A549 treated with CORT108297 at 1 μM for 4 hours (cell line): ENCODE measurements at places on chromosomes 1 and 21. TPM values are rescaled to one million over a fixed set of nuclear protein-coding genes. Genes with fewer than 3 reads are reported as not detected.

The RSPH1 gene
- total RNA-seq, result 0.59 to 0.88 TPM (median 0.69 TPM) in 5 replicates

The SH2D1B gene
- 0.06 to 0.21 TPM (median 0.08 TPM) in 5 replicates for total RNA-seq

The SYPL2 gene
- 0.09 to 0.23 TPM (median 0.14 TPM) in 5 replicates for total RNA-seq

The TIE1 gene
- not detected in 5 replicates for total RNA-seq

The TNFRSF9 gene
- 2.1 to 3.6 TPM (median 3.0 TPM) in 5 replicates for total RNA-seq

The IFT25 gene
- total RNA-seq, result 26.3 to 40.4 TPM (median 26.8 TPM) in 5 replicates

The ST3GAL3 gene
- total RNA-seq, result 2.3 to 3.9 TPM (median 2.7 TPM) in 5 replicates

The ZMYND12 gene
- total RNA-seq, result 0.34 to 0.58 TPM (median 0.39 TPM) in 5 replicates

The GPR37L1 gene
- total RNA-seq, result 0.10 to 0.19 TPM (median 0.16 TPM) in 5 replicates

The FHL3 gene
- total RNA-seq, result 7.3 to 9.0 TPM (median 8.7 TPM) in 5 replicates

The KRTAP22-2 gene
- not detected in 5 replicates for total RNA-seq

The CLCA1 gene
- not detected in 5 replicates for total RNA-seq

The DTL gene
- 19.9 to 25.1 TPM (median 23.4 TPM) in 5 replicates for total RNA-seq

The DPT gene
- total RNA-seq, result not detected in 5 replicates
